ENCODE measurements at places on chromosomes 2 and 18.

- no peak for DNase-seq
Measured at GRCh38 chr2:202335791-202336467, 40.2 kb upstream of the BMPR2 start.

GRCh38 chr2:41446266-41446665 is 601.6 kb upstream of the PKDCC start:
- DNase-seq, result no peak

DNA sequence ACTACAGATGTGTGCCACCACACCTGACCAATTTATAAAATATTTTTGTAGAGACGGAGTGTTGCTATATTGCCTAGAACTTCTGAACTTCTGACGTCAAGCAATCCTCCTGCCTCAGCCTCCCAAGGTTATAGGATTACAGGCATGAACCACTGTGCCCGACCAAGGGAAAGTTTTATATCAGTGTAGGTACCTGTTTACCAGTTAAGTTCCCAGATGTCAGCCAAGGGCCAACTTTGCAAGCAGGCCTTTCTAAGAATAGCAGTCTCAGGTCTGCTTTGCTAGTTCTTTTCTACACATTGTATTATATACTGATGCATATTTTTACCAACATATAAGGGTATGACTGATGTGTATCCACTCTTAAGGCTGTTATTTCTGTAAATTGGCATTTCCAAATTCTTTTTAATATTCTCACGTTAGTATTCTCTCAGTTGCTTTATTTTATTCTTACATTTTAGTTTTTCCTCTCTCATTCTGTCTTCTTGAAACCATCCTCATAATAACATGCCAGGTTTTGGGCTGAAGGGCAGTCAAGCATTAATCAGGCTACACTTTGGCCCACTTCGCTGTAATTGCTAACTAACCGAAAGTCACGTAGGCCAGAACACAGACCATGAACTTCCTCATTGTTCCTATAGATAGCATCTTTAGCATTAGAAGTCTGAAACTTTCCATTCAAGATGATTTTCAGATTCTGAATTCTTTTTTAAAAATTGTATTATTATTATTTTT is 25.0 kb upstream of the CXXC1 start:
- DNase-seq, result no peak

GRCh38 chr18:22559414-22560274 is 141.9 kb upstream of the CTAGE1 start:
- no peak for DNase-seq

DNA sequence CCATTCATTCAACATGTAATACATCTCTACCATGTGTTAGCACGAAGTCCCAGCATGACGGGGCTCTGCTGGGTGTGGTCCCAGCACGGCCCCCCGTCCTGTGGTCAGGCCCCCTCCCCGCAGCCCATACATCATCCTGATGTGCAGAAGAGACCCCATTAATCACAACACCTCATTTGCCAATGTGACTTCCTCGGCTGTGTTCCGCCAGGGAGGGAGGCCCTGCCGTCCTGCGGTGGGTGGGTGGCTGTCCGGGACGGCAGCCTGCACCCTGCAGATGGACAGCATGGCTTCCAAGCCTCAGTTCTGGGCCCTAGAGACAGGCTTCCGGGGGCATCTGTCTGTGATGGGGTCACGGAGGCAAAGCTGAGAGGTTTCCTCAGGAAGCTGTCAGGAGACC is 254.0 kb downstream of the CYP26B1 start:
- no peak for DNase-seq

DNA sequence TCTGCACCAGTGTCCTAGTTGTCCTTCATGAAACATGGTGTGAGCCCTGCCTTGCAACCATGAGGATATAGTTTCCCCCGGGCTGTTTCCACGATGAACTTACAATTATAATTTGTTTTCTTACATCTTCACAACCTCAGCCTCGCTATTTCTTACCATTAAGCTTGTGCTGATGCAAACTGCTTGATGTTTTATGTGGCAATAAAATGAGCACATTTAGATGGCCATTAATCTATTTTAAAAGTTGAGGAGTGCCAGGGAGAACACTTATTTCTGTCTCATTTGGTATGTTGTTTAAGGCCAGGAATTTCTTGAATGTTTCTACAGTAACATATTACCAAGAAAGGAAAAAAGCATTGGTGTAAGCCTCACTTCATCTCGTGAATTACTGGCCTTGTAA is 214.5 kb upstream of the SLC8A1 start:
- DNase-seq, result no peak

GRCh38 chr2:102369866-102370265 is 14.3 kb downstream of the IL18R1 start:
- DNase-seq, result no peak

DNA sequence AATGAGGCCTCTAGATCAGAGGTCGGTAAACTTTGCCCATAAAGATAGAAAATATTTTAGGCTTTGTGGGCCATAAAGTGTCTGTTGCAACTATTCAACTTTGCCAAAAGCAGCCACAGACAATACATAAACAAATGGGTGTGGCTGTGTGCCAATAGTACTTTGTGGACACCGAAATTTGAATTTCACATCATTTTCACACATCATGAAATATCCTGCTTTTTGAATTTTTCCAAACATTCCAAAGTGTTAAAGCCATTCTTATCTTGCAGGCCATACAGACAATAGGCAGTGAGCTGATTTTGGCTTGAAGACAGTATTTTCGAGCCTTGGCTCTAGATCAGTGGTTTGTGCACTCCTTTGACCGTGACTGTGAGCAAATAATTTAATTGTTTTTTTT is 51.1 kb upstream of the EPC2 start:
- no peak for DNase-seq

GRCh38 chr2:113863144-113863543 is 26.7 kb upstream of the ACTR3 start:
- no peak for DNase-seq

DNA sequence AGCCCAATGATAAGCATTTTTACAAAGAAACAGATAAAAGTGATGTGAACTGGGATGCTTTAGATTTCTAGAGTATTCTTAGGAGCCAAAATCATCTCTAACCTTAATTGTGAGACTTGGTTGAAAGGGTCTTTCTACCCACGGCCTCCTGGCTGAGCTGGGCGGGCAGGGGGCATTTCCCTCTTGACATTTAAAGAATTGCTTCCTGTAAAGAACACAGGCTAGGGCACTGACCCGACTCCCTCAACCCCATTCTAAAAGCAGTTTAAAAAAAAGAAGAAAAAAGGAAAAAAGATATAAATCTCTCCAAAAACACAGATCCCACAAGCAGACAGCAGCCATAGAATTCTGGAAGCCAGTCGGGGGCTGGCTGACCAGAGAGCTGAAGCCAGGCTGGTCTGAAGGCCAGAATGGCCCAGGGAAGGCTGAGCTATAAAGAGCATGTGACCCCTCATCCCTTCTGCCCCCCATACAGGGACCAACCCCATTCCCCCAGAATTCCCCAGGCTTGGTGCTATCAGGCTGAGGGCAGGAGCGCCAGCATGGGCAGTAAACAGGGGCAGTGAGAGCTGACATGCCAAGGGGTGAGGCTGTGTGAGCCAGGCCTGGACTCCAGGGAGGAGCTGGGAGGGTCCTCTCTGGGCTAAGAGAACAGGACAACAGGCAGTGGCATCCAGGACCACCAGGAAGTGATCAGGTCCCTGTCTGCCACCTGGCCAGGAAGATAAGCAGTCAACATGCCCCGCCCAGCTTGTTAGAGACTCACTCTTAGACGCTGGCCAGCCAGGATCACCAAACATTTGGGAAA is 188.5 kb downstream of the HDAC4 start:
- DNase-seq, result no peak

- DNase-seq, result no peak
Measured at GRCh38 chr18:11987527-11987926, 6.2 kb downstream of the IMPA2 start.

DNA sequence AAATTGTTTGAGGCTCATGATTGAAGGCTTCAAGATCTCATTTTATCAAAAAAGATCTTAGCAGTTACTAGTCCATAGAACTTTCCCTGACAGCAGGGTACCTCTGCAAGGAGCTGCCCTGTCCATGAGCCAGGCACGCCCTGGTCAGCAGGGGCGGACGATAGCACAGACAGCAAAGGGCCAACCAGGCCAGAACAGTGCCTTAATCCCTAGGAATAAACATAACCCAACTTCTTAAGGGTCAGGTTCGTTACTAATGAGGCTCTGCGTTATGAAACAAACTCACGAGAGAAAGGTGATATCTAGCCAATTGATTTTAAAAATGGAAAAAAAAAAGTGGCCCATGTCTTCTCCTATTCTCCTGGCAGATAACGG is 59.2 kb downstream of the BCL2 start:
- no peak for DNase-seq

DNA sequence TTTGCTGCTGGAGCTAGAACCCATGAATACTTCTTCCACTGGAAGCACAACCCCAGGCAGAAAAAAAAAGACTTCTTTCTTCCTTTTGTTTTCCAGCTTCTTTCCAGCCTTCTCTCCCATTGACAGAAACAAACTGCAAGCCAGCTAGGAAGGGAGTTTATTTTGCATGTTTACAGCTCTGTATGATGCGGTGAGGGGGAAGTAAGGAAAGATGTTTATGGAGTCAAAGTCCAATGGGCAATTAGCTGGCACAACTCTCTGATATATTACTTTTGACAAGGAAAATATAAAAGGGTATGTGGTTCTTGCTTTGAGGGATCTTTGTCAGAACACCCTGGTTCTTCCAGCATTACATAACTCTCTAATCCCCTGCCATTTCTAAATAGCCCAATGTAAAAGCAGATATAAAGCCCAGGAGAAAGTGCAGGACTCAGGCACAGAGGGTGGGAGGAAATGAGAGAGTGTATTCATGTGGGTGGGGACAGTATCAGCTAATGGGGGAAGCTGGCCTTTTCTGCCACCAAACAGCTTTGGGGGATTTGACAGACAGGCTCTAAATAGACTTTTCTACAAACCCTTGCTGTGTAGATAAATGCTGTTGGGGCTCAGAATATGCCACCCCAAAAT is 9.3 kb upstream of the NMS start:
- no peak for DNase-seq

DNA sequence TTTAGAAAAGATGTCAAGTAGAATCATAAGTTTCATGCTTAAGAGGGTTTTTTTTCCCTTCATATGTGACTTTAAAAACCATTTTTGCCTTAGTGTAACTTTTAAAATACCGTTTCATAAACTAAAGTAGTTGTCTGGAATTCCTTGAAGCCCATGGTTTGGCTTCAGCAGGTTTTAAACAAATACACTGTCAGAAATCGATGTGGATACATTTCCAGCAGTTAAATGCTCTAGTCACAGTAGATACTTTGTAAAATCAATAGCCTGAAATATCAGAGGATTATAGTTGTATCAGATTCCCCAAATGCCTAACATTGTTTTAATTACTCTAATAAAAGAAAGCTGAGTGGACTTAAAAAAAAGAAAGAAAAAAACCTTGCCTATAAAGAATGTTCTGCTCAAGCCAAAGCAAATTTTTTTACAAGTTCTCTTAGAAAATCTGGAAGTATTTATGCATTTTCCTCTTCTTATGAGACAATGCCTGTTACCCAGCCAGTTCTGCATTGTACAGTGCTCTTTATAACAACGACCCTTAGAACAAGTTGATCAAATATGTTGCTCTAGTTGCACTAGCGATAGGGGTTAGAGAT is 260.5 kb downstream of the LTBP1 start:
- DNase-seq, result no peak

GRCh38 chr2:172332507-172332906 is 94.9 kb upstream of the ITGA6 start:
- DNase-seq, result no peak

GRCh38 chr2:139918982-139919381 is 1138.8 kb upstream of the NXPH2 start:
- no peak for DNase-seq

- no peak for DNase-seq
Measured at GRCh38 chr2:102049756-102050443, 58.1 kb downstream of the IL1R2 start.

DNA sequence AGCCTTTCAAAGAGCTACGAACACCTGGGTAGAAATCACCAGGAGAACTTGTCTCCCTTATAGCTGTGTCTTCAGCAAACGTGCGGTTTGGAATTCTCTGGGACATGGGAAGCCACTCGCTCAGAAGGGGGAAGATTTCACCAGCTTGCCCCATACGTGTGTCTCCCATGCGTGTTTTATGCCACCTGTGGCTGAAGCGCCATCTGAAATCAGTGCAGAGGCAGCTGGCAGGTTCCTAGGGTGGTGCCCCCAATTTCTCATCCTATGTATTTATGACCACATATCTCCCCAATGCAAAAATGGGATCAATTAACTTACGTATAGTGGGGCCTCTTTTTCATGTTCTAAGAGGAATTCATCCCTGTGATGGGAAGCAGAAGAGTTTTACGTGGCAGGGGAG is 81.6 kb downstream of the TPO start:
- no peak for DNase-seq

GRCh38 chr2:239494578-239494977 is 93.8 kb upstream of the HDAC4 start:
- no peak for DNase-seq

DNA sequence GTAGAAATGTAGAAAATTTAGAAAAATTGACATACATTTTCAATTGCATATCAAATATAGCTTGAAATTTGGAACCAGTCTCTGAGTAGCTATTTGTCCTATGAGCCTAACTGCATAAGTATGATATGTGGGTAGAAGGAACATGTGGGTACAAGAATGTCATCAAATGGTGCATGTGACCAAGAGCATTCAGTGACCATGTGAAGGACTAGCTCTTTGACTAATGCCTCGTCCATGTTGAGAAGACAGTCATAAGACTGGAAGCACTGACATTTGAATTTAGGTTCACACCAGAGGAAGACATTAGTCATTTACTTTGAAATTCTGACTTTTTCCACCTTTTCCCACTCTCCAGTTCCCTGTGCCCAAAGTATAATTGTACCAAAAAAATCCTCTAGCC is 12.6 kb downstream of the MRPL44 start:
- no peak for DNase-seq

GRCh38 chr2:115491186-115491793 is 1048.8 kb downstream of the DPP10 start:
- no peak for DNase-seq

DNA sequence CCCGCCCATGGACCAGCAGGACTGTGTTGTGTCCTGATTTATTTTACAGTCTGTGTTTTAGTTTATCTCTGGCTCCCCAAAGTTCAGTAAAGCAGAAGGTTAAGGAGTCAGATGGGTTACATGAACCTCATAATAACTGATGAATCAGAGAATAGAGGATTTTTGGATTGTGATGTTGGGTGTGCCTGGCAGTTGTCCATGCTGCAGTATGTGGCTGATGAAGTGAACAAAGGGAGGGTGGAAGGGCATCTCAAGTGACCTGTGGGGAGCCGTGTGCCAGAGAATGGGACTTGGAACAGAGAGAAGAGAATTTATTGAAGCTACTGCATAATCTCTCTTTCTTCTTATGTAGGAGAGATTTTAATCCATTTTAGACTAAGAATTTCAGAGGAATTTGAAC is 145.5 kb downstream of the MAP4K4 start:
- peak; percentile 21 for DNase-seq

GRCh38 chr18:47882641-47883040 is 47.8 kb downstream of the SMAD2 start:
- DNase-seq, result no peak

- no peak for DNase-seq
Measured at GRCh38 chr2:68251855-68252399, 405 bp downstream of the PPP3R1 start.

DNA sequence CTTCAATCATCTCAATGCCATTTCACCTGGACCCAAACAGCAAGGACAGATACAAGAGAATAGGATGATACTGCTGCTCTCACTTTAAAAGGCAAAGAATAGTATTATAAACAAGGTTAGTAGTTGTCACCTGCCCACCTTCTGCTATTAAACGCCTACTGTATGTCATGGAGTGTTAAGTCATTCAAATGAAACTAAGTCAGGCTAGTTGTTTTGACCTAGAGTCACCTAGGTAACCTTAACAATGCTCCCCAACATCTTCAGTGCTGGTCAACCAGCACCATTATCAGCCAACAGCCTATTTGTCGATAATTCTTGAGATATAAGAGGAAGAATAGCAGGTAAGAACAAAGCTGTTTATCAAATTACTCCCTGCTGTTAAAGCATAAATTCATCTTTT is 39.2 kb downstream of the TRIP12 start:
- DNase-seq, result no peak

Measured in amygdala (tissue), 56 donors.